Stimulated activated CD8-positive, alpha-beta memory T cell treated with anti-CD3 and anti-CD28 coated beads, Interleukin-4, amount 100 ng/mL, for 1 hour (primary cell): ENCODE measurements at places on chromosomes 11 and 22.

GRCh38 chr22:39946126-39946502 lies 14.1 kb upstream of the TMA7B start:
- no peak for DNase-seq

GRCh38 chr22:50174382-50175190 lies 4.1 kb downstream of the PANX2 start:
- no peak for DNase-seq

DNA sequence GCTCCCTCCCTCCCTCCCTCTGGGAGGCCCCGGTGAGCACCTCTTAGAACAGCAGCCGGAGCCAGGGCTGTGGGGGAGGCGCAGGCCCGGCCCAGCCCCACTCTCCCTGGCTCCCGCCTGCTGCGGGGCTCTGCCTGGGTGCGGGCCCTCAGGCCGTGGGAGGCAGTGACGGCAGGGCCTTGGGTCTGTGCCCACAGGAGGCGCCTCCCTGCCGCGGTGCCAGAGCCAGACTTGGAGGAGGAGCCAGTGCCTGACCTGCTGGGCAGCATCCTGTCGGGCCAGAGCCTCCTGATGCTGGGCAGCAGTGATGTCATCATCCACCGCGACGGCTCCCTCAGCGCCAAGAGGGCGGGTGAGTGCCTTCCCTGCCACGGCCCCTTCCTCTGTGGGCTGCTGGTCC lies 9.5 kb downstream of the IRF7 start:
- no peak for DNase-seq

GRCh38 chr11:7347611-7348431 lies 96.1 kb downstream of the SYT9 start:
- no peak for DNase-seq

DNA sequence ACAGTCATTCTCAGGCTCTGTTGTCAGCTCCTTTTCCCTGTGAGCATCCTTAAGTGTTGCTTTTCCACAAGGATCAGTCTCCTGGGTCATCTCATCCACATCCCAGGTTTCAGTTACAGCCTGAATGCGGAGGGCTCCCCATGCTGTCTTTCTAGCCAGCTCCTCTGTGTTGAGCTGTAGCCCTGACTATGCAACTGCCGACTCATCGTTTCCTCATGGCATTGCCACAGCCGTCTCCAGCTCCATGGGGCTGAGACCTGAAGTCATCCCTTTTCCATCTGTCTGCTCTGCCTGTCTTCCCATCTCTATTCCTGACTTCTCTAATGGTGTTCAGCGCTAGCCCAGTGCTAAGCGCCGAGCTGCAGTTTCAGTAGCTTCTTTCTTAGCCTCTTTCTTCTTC lies 11.8 kb downstream of the SAMM50 start:
- no peak for DNase-seq

GRCh38 chr22:44855855-44856254 lies 103.5 kb downstream of the ARHGAP8 start:
- no peak for DNase-seq

- no peak for DNase-seq
Measured at GRCh38 chr22:22737590-22737989, 93.2 kb downstream of the GGTLC2 start.

- DNase-seq, result no peak
Measured at GRCh38 chr22:38104084-38104483, 6.4 kb downstream of the BAIAP2L2 start.

- DNase-seq, result no peak
Measured at GRCh38 chr11:94030059-94030458, 8.9 kb downstream of the HEPHL1 start.

DNA sequence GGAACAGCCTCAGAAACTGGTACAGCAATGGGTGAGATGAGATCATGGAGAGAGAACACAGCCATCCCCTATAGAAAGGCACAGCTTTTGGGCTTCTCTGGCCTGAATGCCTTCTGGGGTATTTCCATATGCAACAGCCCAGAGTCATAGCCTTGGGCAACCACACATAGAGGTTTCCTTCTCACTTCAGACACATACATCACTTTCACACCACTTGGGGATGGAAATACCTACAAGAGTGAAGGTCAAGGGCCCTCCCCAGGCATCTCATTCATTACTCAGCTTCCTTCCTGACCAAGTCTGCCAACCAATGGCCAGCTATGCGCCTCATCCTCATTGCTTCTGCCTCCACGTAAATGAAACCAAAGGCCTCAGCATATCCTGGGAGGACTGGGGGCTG lies 17.7 kb upstream of the OLFML1 start:
- DNase-seq, result no peak

- no peak for DNase-seq
Measured at GRCh38 chr11:122248939-122249338, 132.9 kb upstream of the BLID start.

DNA sequence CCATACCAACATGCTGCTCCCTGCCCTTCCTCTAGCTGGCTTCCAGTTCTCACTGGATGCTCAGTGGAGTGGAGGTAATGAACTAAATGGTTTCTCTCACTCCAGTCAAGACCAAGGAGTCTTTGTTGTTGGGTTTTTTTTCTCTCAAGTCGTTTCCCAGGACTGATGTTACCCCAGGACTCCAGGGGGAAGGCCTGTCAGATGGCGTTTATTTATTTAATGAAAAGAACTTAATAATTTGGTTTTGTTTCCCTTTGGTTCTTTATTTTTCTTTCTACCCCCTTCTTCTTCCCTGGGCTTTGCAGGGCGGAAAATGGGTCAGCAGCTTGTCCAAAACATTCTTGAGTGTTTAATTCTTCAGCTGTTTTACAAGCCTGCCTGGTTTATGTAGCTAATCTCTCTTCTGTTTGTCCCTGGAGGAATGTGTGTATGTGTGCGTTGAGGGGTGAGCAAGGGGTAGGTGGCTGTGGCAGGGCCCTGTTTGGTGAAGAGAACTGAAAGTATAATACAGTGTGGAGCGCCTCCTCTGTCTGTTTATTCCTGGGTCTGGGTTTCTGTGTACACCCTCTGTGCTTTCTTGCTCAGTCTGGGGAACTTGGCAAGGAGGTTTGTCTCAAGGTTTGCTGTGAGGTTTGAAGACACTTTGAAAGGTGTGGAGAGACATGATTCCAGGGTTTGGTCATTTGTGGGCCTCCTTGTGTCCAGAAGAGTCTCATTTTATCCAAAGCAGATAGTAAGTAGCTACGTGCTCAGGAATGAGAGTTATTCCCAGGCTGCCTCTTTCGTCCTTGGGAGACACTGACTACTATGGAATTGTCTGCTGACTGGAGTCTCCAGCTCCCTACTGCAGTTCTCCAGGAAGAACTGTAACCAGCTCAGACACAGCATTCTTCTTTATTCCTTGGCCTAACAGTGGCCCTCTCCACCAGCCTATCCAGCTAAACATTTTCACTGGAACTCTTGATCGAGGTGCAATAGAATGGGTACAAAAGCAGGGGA lies 175.5 kb downstream of the ADAMTS15 start:
- DNase-seq, result no peak

GRCh38 chr11:7826324-7826723 lies 29.6 kb upstream of the OR5P2 start:
- DNase-seq, result no peak

DNA sequence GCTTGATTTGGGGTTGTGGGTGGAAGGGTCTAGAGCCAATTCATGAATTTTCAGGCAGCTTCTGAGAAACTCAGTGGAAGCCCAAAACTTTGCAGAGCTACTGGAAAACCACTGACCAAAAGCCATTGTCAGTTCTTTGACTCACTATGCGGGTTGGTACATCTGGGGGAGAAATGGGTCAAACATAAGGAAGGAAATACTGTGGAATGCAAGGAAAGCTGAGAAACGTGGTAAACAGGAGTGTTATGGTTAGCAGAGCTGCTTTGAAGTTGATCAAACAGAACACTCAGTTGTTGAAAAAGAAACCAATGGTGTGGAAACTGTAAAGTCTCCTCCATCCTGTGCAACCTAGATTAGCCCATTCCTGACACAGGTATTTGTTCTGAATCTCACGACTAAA lies 6.3 kb upstream of the ABTB2 start:
- no peak for DNase-seq

- DNase-seq, result no peak
Measured at GRCh38 chr22:20439928-20440575, 2.4 kb upstream of the SCARF2 start.

DNA sequence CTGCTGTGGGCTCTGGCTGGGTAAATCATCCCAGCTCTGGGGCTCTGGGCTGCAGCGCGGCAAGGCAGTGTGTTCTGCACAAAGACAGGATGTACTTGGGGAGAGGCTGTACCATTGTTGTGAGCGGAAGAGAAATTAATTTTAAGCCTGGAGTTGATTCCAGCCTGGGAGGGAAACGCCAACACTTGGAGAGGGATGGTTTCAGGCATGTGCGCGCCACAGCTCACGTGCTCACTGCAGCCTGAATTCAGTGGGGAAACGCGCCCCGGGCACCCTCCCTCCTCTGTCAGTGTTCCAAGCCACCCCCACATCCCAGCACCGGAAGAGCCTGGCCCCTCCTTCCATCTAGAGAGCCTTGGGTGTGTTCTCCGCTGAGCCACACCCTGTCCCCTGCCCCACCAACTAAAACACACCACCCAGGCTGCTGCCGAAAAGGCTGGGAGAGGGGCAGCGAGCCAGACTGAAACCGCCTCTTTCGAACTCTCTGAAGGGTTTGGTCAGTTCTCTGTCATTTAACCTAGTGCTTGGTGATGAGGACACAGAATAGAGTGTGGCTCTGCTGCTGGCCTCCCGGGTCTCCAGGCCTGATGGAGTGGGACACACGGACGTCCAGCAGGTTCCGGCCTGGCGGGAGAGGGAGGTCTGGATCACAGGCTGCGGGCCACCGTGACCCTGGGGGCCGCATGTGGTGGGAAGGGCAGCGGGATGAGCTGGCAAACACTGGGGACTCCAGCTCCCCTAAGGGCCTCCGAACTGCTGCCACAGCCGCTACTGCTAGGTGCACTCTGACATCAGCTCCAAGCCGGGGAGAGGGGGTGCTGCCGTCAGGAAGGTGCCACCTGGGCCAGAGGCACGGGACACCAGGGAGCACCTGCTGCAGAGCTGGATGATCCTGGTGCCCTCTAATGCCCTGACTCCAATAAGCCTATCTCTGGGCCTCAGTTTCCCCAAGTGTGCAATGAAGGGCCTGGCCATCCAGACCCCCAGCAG lies 230.8 kb downstream of the CTTN start:
- no peak for DNase-seq

GRCh38 chr11:131739243-131739882 lies 368.9 kb downstream of the NTM start:
- DNase-seq, result no peak

GRCh38 chr11:102112509-102112821 lies 2.2 kb downstream of the YAP1 start:
- no peak for DNase-seq

DNA sequence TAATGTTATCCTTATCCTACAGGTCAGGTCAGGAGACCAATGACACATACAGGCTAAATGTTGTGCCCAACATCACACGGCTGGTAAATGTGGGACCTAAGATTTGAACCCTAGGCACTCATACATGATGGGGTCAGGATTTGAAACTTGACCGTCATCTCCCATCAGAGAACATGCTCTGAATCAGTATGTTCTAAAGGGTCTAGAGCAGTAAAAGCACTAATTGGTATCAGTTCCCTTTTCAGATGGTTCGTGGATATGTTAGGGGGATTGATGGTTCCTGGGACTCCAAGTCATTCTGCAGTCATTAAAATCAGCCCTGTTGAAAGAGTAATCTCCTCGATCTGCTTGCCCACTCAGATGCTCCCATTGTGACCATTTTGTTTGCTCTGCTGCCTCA lies 65.5 kb downstream of the BMAL1 start:
- no peak for DNase-seq

GRCh38 chr11:91158297-91158696 lies 935.4 kb upstream of the CHORDC1 start:
- DNase-seq, result no peak
